ENCODE measurements at places on chromosomes 6 and 20. TPM values are rescaled to one million over a fixed set of nuclear protein-coding genes. Genes with fewer than 3 reads are reported as not detected.

The ZBTB12 gene
- 2.9 TPM for total RNA-seq

The UBD gene
- not detected for total RNA-seq

The MACROD2 gene
- 0.65 TPM for total RNA-seq

The EPHA7 gene
- total RNA-seq = under 0.01 TPM

The FAM83C gene
- total RNA-seq = 0.33 TPM

The PARD6B gene
- 19.6 TPM for total RNA-seq

The C20orf141 gene
- not detected for total RNA-seq

The FAM120B gene
- 14.1 TPM for total RNA-seq

The SPEF1 gene
- 0.22 TPM for total RNA-seq

The SAMD3 gene
- not detected for total RNA-seq

The DEFB124 gene
- total RNA-seq = not detected

The TFAP2A gene
- total RNA-seq = 24.3 TPM

The JAG1 gene
- total RNA-seq = 2.4 TPM

The PREP gene
- total RNA-seq = 15.8 TPM

The COL20A1 gene
- total RNA-seq = not detected

The OR2J2 gene
- not detected for total RNA-seq

The GSTA3 gene
- total RNA-seq = not detected

The B4GALT5 gene
- 16.6 TPM for total RNA-seq

The MYB gene
- total RNA-seq = not detected

The LY6G6C gene
- total RNA-seq = 0.39 TPM

The IPCEF1 gene
- total RNA-seq = 0.11 TPM

The METTL24 gene
- total RNA-seq = not detected

The FERMT1 gene
- 41.8 TPM for total RNA-seq

The MUC21 gene
- total RNA-seq = not detected

The LAMA5 gene
- total RNA-seq = 36.9 TPM

The SLC22A23 gene
- 2.7 TPM for total RNA-seq

The KAT14 gene
- total RNA-seq = 37.3 TPM
